Mucosa of gallbladder (tissue), 1 donor: ENCODE measurements at places on chromosomes 12 and 14.

GRCh38 chr14:103280278-103280928 lies 53.6 kb upstream of the EIF5 start:
- DNase-seq: no peak

DNA sequence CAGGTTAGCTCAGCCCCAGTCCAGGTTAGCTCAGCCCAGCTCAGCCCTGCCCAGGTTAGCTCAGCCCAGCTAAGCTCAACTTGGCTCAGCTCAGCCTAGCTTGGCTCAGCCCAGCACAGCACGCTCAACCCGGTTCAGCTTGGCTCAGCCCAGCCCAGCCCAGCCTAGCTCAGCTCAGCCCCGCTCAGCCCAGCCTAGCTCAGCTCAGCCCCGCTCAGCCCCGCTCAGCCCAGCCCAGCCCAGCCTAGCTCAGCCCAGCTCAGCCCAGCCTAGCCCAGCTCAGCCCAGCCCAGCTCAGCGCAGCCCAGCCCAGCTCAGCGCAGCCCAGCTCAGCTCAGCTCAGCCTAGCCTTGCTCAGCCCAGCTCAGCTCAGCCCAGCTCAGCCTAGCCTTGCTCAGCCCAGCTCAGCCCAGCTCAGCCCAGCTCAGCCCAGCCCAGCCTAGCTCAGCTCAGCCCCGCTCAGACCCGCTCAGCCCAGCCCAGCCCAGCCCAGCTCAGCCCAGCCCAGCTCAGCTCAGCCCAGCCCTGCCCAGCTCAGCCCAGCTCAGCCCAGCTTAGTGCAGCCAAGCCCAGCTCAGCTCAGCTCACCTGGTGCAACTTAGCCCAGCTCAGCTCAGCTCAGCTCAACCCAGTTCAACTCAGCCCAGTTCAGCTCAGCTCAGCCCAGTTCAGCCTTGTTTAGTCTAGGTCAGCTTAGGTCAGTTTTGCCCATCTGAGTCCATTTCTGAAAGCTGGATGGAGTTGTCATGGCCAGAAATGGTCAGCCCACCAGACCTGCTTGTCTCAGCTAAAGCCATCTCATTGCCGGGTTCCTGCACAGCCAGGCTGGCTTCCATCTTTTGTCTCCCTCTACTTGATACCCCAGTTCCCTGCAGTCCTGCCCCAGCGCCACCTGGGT lies 333.6 kb downstream of the TMEM121 start:
- no peak for DNase-seq

GRCh38 chr14:69671365-69672030 lies 60.1 kb downstream of the SUSD6 start:
- no peak for DNase-seq

- peak; percentile 68 for DNase-seq
Measured at GRCh38 chr12:6788972-6789924, at the start of gene CD4. Gene CD4 (plus strand): TSS chr12:6789528. CDS start chr12:6800139, 10,611 bp downstream.

DNA sequence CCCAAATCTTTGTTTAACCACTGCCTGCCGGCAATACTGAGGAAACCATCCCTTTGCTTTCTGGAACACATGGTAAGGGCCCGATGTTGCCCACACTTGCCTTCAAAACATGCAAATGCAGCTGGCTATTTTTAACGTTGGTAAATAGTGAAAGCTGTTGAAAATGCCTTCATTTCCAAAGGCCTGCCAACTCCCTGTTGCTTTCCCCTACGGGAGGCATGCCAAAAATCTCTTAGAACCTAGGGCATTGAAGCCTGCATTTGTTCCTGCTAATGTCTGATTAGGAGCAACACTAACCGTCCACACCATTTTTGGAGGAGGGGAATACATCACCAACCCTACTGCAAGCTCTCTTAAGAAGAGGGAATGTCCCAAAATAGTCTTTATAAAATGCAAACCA lies 152.6 kb upstream of the NOS1 start:
- no peak for DNase-seq

DNA sequence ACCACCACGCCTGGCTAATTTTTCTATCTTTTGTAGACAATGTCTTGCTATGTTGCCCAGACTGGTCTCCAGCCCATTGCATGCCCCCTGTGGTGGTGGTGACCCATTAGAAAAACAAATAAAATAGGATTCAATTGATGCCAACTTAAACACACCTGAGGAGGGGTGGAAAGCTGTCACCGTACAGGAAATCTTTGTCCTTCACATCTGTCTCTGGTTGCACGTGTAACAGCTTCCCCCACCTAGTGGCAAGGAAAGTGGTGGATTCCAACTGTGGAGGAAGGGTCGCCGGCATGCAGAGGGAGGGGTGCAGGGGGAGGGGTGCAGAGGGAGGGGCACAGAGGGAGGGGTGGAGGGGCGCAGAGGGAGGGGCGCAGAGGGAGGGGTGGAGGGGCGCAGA lies 26.1 kb upstream of the GPR68 start:
- DNase-seq: no peak

DNA sequence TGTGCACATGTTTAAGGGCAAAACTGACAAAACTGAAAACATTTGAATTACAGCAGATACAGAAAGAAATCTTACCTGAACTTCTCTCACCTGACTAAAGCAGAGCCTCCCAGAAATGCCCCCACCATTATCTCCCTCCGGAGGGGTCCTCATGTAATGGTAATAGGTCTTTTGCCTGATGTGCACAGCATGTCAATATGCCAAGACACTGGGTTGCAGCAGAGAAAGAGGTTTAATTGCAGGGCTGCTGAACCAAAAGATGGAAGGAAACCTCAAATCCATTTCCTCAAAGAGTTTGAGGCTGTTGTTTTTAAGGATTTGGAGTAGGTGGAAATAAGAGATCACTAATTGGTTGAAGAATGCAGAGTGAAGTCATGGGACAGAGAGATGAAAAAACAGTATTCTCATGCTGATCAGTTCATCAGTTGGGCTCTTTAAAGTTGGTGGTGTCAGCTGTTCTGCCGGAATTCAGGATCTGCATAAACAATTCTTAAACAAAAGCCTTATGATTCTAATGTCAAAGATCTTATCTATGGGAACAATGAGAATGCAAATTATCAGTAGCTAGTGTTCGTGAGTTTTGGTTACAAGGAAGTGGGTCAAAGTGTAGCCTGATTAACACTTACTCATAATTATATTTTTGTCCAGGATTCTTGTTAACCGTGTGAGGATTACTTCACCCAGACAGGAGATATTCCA lies 18.2 kb downstream of the ANG start:
- no peak for DNase-seq

DNA sequence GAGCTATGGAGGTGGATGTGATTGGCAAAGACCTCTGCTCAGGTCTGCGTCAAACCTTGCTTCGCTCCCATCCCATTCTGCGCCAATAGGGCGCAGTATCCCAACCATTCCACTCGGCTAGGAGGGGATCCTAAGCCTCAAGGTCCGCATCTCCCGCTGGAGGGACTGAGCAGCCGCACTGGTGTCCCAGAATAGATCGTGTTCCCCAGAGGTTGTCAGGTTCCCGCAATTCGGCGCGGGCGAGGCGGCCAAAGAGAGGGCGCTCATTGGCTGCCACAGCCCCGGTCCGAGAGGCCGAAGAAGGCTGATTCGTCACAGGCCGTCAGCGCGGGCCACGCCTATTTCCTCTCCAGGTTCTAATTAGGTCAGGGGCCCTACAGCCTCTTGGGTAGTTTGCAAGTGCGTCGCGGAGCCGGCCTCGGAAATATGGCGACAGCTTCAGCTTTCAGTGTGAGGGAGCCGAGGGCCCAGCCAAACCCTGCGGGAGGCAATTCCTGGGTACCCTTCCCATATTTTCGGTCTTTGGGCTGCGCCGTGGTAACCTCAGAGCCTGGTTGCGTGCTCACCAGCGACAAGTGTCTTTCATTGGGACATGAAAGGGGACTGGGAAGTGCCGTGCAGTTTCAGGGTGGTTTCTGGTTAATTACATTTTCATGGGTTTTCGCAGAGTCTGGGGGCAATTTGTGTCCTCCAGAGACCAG lies 5.0 kb downstream of the OR10AD1 start:
- DNase-seq: peak; percentile 97

DNA sequence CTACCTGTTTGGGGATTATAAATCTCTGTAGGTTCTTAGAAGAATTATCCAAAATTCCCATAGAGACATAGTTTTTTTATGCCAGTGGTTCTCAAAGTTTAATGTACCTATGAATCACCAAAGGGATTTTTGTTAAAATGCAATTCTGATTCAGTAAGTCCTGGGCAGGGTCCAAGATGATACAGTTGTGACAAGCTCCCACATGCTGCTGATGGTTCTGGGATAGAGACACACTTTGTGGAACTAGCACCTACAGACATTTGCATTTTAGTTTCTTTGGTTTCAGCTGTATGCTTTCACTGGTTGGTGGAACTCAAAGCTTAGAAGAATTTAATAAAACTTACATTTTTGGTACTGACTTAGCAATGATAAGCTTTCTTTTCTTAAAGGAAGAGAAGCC lies 80.4 kb downstream of the PTCSC3 start:
- DNase-seq: no peak

DNA sequence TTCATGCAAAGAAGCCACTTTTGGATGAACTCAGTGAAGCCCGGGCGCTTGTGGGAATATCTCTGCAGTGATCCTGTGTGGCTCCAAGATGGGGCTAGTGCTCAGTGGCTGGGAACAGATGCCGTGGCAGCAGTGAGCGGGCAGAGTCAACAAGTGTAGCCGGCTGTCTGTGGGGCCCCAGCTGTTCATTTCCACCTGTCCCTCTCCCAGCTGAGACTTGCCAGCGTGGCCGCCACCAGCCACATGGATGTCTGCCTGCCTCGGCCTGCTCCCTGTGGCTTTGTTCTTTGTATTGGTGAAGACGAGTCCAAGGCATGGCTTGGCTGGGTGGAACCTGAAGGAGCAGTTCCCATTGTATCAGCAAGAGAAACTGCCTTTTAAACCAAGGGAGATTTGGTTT lies 77.3 kb downstream of the NOS1 start:
- no peak for DNase-seq

DNA sequence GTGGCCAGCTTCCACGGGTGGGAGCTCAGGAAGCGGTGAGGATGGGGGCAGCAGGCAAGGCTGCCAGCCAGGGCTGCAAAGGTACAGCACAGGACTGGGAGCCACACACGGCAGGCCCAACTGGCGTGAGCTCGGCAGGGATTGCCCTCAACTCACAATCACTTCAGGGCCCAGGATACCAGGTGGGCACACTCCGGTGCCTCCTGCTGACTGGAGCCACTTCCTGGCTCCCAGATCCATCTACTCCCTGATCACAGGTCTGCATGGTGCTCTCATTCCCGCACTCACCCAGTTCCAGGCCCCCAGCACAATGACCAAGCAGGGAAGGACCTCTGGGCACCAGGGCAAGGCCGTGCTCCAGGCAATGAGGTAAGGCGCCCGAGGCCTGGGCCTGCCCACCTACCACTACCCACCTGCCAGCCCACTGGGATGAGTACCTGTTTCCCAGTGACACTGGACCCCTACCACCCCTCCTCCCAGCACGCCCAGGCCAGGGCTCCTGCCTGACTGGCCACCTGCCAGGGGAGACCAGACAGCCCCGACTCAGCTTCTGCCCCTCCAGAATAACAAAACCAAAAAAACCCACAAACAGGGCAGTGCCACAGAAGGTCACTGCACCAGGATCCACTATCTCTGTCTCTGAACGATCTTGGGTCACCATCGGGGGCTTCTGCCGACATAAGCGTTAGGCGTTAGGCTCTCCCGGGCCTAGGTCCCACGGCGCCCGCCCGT lies 1.8 kb downstream of the JAG2 start:
- DNase-seq: no peak

DNA sequence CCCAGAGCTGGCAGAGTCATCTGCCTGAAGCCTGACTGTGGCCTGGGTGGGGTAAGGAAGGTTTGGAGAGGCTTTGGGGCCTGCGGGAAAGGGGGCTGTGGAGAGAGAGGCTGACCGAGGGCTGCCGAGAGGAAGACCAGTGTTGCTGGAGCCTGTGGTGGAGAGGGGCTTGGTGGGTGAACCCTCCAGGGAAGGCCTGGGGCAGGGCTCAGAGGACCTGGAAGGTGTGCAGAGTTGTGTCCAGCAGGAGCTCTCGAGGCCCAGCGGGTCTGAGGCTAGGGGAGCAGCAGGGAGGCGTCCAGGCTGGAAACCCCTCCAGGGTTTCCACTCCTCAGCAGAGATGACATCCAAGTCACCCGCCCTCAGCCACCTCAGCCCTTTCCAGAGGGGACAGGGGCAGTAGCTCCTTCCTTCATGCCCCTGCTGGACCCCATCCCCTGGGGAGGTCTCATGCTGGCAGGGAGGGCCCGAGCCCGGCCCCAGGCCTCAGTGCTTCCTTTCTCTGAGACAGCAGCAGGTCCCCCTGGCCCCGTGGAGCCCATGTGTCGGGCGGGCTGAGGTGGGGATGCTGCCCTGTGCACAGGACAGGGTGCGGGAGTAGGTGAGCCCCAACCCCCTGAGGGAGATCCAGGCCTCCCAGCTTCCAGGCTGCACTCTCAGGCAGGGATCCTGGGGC lies 8.4 kb downstream of the CEP170B start:
- no peak for DNase-seq

- DNase-seq: no peak
Measured at GRCh38 chr12:131441060-131441396, 269.9 kb upstream of the SFSWAP start.

- no peak for DNase-seq
Measured at GRCh38 chr12:115617391-115617790, 660.1 kb downstream of the MED13L start.

DNA sequence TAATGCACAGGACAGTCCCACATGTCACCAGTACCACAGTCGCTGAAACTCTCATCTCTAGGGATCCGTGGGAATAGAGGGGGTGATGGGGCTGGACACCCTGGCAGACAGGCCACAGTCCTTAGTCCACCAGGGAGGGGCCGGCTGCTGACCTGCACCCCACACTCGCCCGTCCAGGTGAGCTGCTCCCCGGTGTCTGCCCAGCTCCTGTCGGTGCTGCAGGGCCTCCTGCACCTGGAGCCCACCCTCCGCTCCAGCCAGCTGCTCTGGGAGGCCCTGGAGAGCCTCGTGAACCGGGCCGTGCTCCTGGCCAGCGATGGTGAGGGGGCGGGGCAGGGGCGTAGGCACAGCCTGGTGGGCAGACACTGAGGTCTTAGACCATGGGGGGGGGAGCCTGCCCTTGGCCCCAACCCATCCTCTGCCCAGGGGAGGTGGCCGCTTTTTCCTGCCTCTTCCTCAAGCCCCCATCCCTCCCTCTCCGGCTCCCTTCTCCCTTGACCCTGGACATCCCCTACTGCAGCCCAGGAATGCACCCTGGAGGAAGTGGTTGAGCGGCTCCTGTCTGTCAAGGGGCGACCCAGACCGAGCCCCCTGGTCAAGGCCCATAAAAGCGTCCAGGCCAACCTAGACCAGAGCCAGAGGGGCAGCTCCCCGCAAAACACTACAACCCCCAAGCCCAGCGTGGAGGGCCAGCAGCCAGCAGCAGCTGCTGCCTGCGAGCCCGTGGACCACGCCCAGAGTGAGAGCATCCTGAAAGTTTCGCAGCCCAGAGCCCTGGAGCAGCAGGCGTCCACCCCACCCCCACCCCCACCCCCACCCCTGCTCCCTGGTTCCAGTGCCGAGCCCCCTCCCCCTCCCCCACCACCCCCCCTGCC lies 17.1 kb upstream of the ADSS1 start:
- no peak for DNase-seq

DNA sequence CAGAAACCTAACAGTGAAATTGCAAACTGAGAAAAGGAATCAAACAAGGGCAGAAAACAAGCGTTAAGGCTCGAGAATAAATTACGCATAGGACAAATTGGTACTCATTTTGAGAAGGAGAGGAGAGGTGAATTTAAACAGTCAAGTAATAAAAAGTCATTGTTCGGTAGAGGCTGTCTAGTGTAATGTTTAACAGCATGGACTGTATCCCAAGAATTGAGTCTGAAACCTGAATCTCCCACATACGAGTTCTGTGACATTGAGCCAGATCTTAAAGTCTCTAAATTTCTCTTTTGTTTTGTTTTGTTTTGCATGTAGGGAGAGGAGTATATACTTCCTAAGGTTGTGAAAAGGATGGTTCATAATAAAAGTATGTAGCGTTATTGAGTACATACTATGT lies 216.5 kb upstream of the BTG1 start:
- DNase-seq: no peak

- DNase-seq: no peak
Measured at GRCh38 chr14:91019673-91020072, 40.8 kb downstream of the RPS6KA5 start.
